ENCODE measurements at places on chromosomes 2 and 18. TPM values are rescaled to one million over a fixed set of nuclear protein-coding genes. Genes with fewer than 3 reads are reported as not detected.

DNA sequence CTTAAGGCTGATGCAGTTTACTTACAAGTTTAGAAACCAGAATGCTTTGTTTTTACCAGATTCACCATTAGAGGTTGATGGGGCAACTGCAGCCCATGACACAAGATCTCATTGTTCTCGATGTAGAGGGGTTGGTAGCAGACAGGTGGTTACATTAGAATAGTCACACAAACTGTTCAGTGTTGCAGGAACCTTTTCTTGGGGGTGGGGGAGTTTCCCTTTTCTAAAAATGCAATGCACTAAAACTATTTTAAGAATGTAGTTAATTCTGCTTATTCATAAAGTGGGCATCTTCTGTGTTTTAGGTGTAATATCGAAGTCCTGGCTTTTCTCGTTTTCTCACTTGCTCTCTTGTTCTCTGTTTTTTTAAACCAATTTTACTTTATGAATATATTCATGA, 99.4 kb upstream of the IL1R2 start:
- peaks cover 12% of the 10 kb centered on the region for H3K4me1 ChIP-seq
- no peak overlapping the region for H3K4me3 ChIP-seq
- no peaks in the 10 kb centered on the region for H3K27me3 ChIP-seq
- no peak for DNase-seq
- H3K27ac ChIP-seq = no peak overlapping the region
- no peaks in the 10 kb centered on the region for H3K36me3 ChIP-seq

DNA sequence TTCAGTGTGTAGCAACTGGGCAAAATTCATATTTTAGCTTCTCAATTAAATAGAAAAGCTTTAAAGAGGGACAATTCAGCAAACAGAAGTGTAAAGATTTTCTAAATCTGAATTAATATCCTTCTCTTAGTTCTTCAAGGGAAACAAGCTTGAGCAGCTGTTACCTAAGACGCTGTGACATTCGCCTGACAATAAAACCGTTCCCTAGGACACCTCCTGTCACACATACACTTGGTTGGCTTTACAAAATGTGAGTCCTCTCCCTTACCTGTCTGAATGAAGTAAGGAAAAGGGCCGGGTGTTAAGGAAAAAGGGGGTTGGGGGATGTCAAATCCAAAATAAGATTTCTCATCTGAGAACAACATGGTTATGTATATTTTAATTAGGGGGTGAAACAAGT, 2.1 kb downstream of the SERTAD2 start:
- H3K27ac ChIP-seq = peak overlapping the region; percentile 100
- no peak for DNase-seq
- H3K27me3 ChIP-seq = no peaks in the 10 kb centered on the region
- H3K36me3 ChIP-seq = no peaks in the 10 kb centered on the region
- peaks cover 69% of the 10 kb centered on the region for H3K4me1 ChIP-seq

DNA sequence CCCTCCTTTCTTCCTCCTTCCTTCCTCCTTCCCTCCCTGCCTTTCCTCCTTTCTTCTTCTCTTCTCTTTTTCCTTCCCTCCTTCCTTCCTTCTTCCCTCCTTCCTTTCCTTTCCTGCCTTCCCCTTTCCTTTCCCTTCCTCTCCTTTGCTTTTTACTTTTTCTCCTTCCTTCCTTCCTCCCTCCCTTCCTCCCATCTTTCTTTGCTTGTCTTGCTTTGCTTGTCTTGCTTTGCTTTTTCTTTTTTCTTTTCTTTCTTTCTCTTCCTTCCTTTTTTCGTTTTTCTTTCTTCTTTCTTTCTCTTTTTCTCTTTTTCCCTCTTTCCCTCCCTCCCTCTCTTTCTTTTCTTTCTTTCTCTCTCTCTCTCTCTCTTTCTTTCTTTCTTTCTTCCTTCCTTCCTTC, 113.0 kb downstream of the NYAP2 start:
- no peak for DNase-seq
- H3K27me3 ChIP-seq = no peaks in the 10 kb centered on the region
- H3K36me3 ChIP-seq = no peaks in the 10 kb centered on the region
- H3K27ac ChIP-seq = no peak overlapping the region
- H3K4me3 ChIP-seq = no peak overlapping the region

- no peak for DNase-seq
- no peak overlapping the region for H3K27ac ChIP-seq
- H3K36me3 ChIP-seq = no peaks in the 10 kb centered on the region
- H3K4me1 ChIP-seq = no peaks in the 10 kb centered on the region
These were observed 18.4 kb upstream of the KANSL1L start for GRCh38 chr2:210189452-210190138.

DNA sequence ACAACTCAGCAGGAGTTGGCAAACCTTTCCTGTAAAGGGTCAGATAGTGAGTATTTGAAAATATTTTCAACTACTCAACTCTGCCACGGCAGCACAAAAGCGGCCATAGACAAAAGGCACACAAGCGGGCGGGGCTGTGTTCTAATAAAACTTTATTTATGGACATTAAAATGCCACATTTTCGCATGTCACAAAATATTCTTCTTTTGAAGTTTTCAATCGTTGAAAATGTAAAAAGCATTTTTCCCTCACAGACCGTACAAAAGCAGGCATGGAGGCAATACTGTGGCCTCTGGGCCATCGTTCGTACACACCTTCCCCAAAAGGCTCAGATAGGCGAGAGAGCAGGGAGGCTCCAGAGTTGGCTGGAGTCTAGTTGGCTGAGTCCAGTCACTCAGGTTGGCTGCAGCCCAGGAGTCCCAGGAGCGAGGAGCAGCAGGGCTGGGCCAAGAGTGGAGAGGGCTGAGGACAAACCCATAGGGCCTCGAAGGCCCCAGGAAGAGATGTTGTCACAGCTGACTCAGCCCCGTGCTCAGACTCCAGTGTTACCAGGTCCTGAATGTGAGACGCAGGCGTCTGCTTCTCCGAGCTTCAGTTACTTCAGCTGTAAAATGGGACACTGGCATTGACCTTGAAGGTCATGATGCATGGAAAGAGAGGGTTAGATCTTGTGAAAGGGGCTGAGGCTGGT, 42.5 kb downstream of the SDC1 start:
- H3K36me3 ChIP-seq = no peaks in the 10 kb centered on the region
- no peak overlapping the region for H3K4me3 ChIP-seq
- no peak overlapping the region for H3K27ac ChIP-seq
- no peak for DNase-seq
- no peaks in the 10 kb centered on the region for H3K27me3 ChIP-seq

ASB18 gene
- not detected for total RNA-seq

ABHD1 gene
- total RNA-seq = not detected

LYG1 gene
- total RNA-seq = 2.7 TPM
